ENCODE measurements at places on chromosomes 6 and 20.

GRCh38 chr6:111541026-111541681 lies 58.1 kb upstream of the REV3L start:
- DNase-seq, result no peak

DNA sequence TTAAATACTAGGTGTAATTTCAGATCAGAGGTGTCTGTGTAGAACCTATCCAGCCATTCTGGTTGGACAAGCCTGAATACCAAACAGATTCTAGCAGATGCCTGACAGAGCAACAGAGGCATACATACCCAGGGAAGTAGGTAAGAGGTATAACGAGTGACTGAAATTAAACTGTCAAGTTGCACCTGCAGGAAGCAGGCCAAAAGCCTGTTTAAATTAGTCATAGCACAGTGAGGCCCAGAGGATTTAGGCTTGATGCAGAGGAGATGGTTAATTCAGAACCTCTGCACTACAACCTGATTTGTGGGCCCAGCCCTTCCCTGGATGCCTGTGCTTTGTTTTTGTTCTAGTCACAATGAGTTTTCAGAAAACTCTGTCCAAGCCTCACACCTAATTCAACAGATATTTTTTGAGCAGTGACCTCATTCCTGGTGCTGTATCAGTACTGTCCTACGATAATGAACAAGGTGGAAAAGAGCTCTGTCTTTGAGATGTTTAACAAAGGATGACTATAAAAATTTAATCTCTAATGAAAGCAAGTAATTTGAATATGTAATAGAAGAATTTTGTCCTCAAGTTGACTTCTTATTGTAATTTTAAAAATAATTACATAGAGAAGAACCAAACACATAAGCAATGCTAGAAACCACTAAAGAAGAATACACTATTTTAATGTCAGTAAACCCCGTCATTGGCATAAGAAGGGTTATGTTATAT lies 31.7 kb downstream of the C6orf58 start:
- DNase-seq, result no peak

GRCh38 chr6:50714487-50715379 lies 1.4 kb downstream of the TFAP2D start:
- DNase-seq, result no peak

- DNase-seq, result peak; percentile 66
Measured at GRCh38 chr20:40689100-40689942, at the start of gene MAFB. MAFB (minus strand) TSS chr20:40689236; CDS start chr20:40688850, 386 bp downstream.
